ENCODE measurements at places on chromosomes 1 and 21.

DNA sequence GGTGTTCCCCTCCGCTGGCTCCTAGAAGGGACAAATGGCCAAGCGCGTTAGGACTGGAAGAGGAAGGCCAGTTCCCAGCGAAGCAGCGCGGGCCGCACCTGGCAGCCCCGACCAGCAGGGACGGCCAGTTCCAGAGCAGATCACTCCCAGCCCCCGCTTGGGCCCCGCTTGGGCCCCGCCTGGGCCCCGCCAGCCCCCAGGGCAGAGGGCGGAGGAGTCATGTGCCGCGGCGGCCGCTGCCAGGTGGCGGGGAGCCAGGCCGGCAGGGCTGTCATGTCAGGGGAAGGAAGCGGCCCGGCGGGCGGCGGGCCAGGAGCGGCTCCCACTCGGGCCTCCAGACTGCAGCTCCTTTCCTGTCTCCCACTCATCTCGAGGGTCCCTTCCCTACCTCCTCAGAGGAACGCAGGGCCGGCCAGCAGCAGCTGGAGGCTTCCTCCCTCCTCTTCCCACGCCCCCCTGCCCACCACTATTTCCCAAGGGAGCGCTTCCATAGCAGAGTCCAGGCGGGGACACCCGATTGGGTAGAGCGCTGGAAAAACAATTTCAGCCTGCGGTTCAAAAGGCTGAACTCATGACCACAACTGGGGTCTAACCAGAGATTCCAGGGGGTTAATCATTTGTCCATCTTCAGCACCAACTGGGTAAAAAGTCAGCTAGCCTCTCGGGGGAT, 16.5 kb downstream of the ZNF697 start:
- DNase-seq, result no peak

GRCh38 chr1:55789466-55789865, 574.3 kb upstream of the USP24 start:
- no peak for DNase-seq

GRCh38 chr1:229859026-229859425, 208.0 kb upstream of the GALNT2 start:
- DNase-seq, result no peak

GRCh38 chr1:184696403-184696802, 58.3 kb downstream of the EDEM3 start:
- DNase-seq, result no peak

GRCh38 chr1:68119445-68119844, 69.0 kb upstream of the DIRAS3 start:
- DNase-seq, result no peak

- DNase-seq, result no peak
Measured at GRCh38 chr1:178716111-178716510, 8.9 kb upstream of the RALGPS2 start.

- DNase-seq, result no peak
Measured at GRCh38 chr1:181056560-181056959, 22.8 kb downstream of the MR1 start.

GRCh38 chr1:37255868-37256267, 218.5 kb upstream of the ZC3H12A start:
- no peak for DNase-seq

- DNase-seq, result peak; percentile 64
Measured at GRCh38 chr1:11062965-11063401, 3.2 kb upstream of the SRM start.

- no peak for DNase-seq
Measured at GRCh38 chr21:40383951-40384350, 463.0 kb downstream of the DSCAM start.

- no peak for DNase-seq
Measured at GRCh38 chr1:37325509-37326437, 148.6 kb upstream of the ZC3H12A start.

DNA sequence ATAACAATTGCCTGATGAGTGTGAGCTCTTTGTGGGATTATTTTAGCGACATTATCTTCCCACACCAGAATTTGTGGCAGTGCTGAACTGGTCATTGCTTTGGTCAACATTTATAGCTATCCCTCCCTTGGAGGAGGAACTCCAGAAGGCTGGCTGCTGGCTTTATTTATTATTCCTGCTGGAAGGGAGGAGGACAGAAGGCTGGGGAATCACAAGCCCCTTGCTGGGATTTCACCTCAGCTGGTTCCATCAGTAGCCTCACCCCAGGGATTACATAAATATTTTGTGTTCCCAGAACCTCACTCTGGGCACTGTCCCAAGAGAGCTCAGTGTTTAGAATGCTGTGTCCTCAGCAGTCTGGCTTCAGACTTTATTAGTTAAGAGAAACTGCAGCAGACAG, 102.8 kb upstream of the C1orf21 start:
- no peak for DNase-seq

DNA sequence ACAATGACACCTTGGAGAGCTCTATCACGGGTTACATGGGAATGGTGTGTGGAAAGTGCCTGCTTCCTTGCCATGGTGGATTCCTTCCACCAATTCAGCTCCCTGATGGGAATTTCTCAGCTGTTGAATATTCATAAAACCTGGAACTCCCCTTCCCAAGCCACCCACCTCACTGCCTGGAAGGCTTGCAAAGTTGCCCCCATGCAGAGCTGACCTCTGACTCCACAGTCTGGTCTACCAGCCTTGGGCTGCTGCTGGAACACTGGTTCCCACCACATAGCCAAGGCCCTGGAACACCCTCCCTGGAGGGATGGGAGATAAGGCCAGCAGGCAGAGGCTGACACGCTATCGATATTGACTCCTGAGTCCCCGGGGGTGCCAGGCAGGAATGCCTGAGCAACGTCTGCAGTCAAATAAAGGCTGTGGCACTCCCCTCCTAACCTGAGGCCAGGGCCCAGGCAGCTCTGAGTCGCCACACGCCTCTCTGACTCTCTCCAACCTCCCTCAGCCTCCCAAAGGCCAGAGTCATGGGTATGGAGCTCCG, 8.8 kb downstream of the CCDC24 start:
- no peak for DNase-seq

GRCh38 chr21:46222436-46223116, 6.0 kb downstream of the LSS start:
- DNase-seq, result no peak

DNA sequence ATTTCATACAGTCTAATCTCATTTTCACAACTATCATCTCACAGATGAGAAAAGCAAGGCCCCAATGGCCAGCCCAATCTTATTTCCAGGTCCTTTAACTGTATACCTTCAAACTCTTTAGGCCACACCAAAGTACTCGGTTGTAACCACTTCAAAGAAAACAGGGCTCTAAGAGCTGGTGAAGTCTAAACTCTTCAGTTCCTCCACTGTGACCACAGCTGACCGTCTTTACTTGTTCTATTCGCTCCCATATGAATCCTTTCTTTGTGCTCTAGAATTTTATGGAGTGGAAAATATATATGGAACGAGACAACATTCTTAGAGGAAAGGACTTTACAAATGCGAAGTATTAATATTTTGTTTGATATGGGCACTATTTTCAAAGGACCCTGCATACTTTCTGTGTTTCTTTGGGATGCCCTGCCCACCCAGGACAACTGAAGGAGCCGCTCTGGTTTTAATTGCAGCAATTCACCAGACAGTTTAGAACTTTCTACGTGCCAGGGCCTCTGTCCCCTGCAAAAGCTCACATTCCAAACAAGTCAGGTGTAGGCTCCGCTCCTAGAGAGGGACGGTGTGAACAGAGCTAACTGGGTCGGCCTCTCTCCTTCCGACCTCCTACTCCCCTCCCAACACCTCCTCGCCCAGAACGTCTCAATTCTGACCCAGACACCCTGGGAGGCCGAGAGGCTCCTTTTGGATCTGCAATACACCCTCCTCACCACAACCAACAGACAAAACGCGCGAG, 15.7 kb downstream of the IER5 start:
- no peak for DNase-seq

DNA sequence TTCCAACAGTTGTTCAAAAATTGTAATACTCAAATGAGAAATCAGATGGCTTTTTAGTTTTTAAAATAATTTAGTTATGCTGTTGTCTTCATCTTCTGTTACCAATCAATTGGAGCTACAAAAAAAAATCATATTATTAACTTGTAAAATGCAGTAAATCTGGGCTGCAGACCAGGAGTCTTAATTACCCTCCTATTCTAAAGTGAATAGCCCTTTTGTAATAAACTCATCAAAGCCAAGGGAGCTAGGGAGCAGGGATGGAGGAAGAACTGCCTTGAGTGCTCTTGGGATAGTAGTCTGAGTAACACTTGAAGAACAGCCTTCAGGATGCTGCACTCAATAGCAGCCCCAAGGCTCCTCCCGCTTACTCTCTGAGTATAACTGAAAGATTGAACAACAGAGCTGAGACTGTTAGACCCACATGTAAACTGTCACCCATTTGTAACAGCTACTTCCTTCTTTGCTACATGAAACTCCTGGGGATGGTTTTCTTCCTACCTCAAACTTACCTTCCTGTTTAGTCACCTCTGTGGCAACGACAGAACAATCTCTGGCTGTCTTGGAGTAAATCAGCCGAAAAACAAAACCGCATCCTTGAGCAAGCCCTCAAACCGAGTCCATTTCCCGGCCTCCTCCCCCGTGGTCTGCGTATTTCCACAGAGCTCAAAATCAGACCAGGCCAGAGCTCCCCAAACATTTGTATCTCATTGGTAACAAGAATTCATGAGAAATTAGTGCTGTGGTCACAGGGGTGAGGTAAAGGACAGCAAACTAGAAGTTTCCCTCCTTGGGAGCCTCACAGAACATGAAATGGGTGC, 55.9 kb downstream of the CD58 start:
- DNase-seq, result peak; percentile 83

DNA sequence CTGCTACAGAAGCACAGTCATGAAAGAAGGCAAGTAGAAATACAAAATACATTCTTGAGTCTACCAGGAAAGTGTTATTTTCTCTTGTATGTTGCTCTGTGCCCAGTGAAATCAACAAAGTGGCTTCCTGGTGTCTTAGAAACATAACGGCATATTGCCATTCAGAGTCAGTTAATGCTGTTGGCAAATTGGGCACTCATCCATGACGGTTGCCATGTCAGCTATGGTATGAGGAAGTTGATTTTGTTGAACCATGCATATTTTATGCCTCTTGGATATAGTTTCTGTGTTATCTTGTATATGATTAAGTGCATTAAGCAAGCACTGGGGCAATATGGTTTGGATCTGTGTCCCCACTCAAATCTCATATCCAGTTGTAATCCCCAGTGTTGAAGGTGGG, 153.1 kb upstream of the CXADR start:
- DNase-seq, result no peak

DNA sequence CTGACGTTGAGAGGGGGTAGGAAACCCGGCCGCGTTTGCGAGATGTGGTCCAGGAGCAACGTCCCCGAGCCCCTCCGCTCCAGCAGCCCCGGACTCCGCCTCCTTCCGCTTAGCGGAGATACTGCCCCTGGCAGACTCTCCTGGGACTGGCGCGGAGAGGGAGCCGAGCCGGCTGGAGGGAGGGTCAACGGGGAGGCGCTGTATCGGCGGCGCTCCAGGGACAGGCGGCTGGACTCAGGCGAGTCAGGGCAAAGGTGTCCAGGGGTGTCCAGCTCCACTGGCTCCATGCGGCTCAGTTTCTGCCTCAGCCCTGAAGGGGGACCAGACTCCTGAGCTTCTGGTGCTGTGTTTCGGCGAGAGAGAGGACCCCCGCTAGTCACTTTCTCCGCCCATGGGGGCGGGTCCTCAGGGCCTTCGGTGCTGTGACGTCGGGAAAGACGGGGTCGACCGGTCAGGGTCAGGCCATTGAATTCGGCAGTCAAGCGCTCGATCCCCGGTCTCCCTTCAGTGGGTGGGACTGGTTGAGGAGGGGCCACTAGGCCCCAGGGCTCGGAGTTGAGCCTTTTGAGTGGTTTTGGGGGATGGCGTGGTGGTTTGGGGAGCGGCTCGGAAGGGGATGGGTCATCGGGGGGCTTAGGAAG, 2.8 kb upstream of the LIX1L start:
- DNase-seq, result peak; percentile 85

DNA sequence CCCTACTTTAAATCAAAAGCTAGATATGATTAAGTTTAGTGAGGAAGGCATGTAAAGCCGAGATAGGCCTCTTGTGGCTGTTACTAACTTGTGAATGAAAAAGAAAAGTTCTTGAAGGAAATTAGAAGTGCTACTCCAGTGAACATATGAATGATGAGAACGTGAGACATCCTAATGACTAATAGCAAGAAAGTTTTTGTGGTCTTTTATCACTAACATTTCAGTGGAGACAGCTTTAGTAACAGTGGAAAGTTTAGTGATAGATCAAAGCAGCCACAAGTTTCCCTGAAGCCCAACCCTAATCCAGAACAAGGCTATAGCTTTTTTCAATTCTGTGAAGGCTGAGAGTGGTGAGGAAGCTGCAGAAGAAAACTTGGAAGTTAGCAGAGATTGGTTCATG, 73.6 kb upstream of the LRRC8B start:
- no peak for DNase-seq

DNA sequence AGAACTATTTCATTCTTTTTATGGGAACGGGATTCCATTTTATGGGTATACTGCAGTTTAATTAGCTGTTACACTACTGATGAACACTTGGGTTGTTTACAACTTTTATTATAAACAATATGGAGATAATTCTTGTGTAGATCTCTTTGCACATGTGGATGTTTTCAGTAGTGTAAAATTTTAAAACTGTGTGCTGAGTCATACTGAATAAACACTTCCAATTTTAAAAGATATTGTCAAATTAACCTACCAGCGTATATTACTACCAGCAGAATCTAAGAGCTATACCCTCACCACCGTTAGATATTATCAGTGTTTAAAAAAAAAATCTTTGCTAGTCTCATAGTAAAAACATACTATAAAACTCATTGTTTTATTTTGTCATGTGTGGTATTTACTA, 106.1 kb downstream of the CC2D1B start:
- DNase-seq, result no peak

GRCh38 chr1:40078512-40079333, 18.3 kb downstream of the PPT1 start:
- peak; percentile 66 for DNase-seq

GRCh38 chr1:214637722-214638458, 34.9 kb downstream of the CENPF start:
- DNase-seq, result peak; percentile 66

DNA sequence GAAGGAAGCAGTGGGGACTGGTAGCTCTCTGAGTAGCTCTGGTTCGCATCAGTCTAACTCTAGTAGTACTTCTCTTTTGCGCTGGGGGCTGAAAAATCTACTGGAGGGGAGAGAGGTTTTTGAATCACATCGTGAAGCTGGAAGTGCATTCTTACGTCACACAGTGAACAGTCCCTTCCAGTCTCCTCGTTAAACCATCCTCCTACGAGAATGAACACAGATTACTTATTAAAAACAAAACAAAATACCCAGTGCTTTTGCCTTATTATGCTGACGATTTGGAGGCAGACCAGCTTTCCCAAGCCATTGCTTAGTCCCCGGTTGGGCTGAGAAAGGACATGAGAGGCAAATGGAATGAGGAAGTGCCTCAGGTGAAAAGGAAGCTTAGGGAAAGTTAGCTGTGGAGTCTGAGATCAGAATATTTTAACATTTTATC, 16.1 kb downstream of the HUNK start:
- no peak for DNase-seq

GRCh38 chr1:24632832-24633175, 10.3 kb upstream of the SRRM1 start:
- DNase-seq, result no peak

Measured in activated effector memory CD4-positive, alpha-beta T cell treated with anti-CD3 and anti-CD28 coated beads, Interleukin-2, amount 50 U/mL, for 16 hours (primary cell).